ENCODE measurements at places on chromosomes 13 and 19.

- DNase-seq: no peak
Measured at GRCh38 chr13:42363941-42364612, 92.1 kb downstream of the AKAP11 start.

DNA sequence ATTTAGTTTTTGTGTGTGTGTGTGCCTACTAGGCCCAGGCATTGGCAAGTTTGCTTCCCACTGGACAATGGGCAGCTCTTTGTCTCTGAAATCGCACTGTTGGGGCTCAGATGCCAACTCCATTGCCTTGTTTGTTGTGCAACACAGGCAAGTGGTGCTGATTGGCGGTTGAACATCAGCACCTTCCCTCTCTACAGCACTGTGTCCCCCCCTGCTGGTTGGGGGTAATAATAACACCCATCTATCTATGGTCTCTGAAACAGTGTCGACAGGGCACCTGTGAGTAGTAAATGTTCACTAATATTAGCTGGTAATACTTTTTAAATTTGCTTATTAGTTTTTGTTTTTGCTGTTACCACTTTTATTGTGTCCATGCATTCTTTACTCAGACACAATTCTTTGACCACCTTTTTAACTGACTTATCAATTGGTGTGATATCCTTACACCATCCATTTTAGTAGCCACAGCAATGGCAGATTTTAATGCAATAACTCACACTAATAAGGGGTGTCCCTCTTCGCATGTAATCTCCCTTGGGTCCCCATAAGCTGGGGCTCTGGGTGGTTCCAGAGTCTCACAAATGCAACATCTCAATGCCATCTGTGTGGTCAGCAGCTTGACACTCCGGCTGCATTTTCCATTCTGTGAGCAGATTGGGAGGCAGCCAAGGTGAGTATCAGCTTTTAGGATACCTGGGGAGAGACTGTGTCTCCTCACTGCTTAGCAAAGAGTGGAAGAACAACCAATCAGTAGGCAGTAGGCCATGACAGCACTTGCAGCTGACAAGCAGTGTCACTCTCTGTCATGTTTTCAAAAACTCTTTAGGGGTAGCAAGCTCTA, 47.7 kb upstream of the UQCRFS1 start:
- no peak for DNase-seq

- no peak for DNase-seq
Measured at GRCh38 chr13:80955501-80955900, 614.6 kb upstream of the SPRY2 start.

- no peak for DNase-seq
Measured at GRCh38 chr13:48567515-48568369, 34.9 kb upstream of the RCBTB2 start.

DNA sequence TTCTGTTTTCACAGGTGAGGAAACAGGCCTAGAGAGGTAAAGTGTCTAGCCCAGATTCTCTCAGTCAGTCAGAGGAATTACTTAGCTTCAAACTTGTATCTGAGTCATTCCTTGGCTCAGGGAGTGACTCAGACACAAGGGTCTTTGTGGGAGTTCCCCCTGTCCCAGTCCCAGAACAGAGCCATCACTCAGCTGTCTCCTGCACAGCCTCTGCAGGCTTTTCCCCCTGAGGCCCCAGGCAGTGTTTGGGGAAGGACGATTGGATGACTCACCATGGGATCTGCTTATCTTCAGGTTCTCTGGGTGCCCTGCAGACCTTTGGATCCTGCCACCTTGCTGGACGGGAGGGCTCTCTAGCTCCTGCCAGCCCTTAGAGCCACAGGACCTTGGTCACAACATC, 13.2 kb downstream of the ZNF793 start:
- no peak for DNase-seq

DNA sequence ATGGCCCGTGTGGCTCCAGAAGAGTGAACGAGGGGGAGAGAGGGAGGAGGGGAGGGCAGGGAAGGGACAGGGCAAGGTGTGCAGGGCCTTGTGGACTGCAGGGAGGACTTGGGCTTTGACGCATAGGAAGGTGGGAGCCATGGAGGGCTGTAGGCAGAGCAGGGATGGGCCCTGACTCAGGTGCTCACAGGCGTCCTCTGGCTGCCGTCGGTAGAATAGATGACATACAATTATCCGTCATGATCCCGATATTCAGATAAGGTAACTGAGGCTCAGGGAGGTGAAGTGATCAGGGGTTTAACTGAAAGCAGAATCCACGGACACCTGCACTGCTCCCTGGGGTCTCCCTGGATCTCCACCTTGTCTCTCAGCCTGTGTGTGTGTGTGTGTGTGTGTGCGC, 3.4 kb downstream of the C3 start:
- DNase-seq: no peak

- no peak for DNase-seq
Measured at GRCh38 chr13:47555235-47555634, 445.8 kb downstream of the SUCLA2 start.

- DNase-seq: no peak
Measured at GRCh38 chr13:48636550-48636949, 17.2 kb upstream of the CYSLTR2 start.

- no peak for DNase-seq
Measured at GRCh38 chr13:46559272-46559805, 6.4 kb downstream of the LRCH1 start.

- no peak for DNase-seq
Measured at GRCh38 chr19:49887665-49888509, 8.8 kb downstream of the IL4I1 start.

- no peak for DNase-seq
Measured at GRCh38 chr19:43362745-43363144, 9.3 kb downstream of the CD177 start.

- no peak for DNase-seq
Measured at GRCh38 chr13:21833921-21834320, 163.0 kb downstream of the FGF9 start.

GRCh38 chr19:4120559-4121272, 3.2 kb downstream of the MAP2K2 start:
- no peak for DNase-seq

GRCh38 chr13:113115363-113116205, 7.0 kb upstream of the F10 start:
- DNase-seq: no peak

- no peak for DNase-seq
Measured at GRCh38 chr13:44816701-44817100, 172.6 kb downstream of the NUFIP1 start.

DNA sequence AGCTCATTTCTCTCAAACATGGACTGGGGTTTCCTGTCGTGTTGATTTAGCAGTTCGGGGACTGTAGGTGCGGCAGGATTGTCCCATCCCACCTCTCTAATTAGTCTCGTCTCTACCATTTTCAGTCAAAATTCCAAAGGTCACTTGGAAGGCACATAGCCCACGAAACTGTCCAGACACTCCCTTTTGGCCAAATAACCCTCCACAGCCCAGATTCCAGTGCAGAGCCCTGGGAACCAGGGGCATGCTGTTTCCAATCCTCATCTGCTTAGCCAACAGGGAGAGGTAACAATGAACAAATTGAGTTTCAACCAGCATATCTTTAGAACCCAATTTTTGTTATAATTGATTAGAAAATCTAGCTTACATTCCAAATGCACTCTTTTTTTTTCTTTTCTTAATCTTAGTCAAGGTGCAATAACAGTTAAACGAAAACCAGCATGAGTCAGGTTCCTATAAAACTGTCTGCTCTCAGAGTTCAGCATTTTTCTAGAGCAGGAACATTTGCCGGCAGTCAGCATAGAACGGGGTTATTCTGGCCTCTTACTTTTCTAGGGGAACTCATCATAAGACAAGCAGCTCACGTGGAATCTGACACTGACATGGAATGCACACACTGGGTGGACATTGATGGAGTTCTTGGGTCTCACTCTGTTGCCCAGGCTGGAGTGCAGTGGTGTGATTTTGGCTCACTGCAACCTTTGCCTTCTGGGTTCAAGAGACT, 14.4 kb upstream of the CEBPA start:
- DNase-seq: no peak

DNA sequence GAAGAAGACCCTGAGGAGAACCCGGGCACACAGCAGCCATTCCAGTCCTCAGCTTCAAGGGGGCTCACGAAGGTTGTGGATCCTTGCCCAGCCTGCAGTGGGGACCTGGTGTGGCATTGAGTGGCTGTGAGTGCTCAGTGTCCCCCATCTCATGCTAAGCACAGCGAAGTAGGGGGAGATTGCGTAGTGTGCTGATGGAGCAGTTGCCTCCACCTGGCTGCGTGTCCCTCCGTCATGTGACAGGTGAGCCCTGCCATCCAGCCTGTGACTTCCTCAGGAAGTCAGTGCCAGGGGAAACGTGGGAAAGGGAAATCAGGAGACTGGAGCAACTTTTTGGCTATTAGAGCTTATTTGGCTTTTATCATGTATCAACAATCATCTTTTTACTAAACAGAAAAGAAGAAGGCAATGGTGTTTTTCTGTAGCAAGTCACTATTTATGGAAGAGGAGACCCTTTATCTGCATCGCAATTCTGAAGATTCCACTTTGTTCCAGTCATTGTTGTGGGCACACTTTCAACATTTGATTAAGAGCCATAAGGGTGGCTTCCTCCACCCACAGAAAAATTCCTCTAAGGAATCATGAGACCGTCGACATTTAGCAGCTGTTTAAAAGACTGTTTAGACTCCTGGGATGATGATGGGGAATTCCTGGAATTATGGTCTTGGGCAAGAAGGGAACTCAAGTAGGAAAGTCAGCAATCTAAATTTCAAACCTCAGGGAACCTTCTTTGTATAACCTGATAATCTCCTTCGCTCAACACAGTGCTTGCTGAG, 126.8 kb upstream of the SPATA13 start:
- DNase-seq: no peak

GRCh38 chr19:8254286-8255001, 45.3 kb downstream of the CERS4 start:
- no peak for DNase-seq

- no peak for DNase-seq
Measured at GRCh38 chr13:49185264-49185663, 34.9 kb upstream of the MLNR start.

DNA sequence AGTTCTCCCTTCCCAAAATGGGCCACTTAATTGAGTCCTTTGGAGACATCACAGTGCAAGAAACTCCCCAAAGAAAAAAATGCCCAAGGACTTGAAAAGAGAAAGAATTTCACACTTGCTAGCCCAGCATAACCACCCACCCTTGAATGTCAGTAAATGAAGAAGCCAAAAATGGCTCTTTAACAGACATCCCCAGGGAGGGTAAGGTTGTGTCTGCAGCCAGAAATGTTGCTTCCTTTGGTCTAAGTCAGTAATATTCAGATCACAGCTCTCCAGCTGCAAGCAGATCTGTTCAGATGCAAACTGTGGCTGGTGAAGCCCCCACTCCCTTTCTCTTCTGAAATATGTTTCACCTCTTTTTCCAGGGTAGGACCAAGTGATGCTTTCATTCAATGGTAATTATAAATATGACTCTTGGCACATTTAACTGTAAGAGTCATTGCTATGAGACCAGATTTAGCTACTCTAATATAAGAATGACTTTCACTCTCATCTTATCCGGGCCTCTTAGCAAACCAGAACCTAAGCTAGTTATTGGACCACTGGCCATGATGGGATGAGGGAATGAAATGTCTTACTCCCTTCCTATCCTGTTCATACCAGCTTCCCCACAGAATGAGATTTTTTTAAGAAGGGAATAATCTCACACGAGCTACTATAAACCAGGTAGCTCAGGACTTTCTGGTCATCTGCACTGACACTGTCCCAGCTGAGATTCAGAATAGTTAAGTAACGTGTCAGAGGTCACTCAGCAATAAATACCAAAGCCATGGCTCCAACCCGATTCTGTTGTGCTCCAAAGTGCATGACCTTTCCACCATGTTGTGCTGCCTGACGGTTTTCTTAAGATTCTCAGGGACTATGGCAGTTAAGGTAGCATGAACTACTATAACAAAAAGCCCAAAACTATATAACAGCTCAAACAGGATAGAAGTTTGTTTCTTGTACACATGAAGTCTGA, 234.1 kb downstream of the FOXO1 start:
- no peak for DNase-seq

DNA sequence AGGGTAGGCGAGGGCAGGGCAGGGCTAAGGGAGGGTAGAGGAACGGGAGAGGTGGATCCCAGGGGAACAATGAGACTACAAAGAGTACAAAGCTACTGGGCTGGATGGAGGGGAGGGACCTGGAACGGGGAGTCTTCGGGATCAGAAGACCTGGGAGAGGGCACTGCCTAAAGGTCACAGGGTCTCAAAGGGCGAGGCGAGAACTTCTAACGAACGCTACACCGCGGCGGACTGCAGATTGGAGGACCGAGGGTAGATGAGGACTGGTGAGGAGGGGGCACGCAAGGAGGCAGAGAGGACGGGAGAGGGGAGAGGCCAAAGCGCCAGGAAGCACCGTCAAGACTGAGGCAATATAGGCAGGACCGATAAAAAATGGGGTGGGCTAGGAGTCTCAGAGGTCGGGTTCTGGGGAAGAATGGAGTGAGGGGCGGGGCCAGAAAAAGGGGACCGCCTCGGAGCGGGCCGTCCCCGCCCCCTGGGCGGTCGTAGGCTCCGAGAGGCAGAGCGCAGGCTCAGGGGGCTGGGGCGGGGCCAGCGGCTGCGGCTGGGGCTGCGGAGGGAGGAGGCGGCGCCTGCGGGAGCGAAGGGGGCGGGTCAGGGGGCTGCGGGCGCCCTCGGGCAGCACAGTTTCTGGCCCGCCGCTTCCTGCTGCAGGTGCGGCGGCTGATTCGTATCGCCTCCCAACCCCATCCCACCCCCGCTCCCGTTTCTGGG, 1.3 kb upstream of the KCNC3 start:
- no peak for DNase-seq

GRCh38 chr19:56987184-56987583, 132.6 kb upstream of the USP29 start:
- DNase-seq: no peak

- DNase-seq: no peak
Measured at GRCh38 chr19:6705931-6706632, 14.4 kb downstream of the C3 start.

Measured in thoracic aorta (tissue), 2 donors.